Anterior cingulate cortex (tissue), 58 donors: ENCODE measurements at places on chromosomes 3 and 15.

GRCh38 chr3:13556207-13556606 is 7.3 kb downstream of the FBLN2 start:
- no peak for DNase-seq

- DNase-seq, result no peak
These were observed 494.9 kb upstream of the ADAMTS9 start for GRCh38 chr3:65182682-65183081.

DNA sequence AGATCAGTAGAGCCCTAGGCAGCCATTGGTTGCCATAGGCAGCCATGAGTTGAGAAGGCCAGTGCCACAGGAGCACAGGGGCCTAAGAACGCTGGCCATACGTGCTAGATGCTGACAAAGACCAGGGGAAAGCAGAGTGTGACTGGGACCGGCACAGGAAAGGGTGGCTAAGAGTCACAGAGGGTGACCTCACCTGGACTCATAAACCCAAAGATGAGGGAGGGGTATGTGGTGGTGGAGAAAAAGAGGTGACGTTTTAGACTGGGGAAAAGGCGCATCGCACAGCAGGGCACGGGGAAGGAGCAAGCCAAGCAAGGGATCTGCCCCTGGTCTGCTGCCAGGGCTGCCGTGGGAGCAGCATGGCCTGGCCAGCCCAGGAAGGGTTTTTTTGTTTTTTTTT is 122.5 kb downstream of the VGLL4 start:
- DNase-seq, result no peak

GRCh38 chr15:92277776-92278175 is 115.9 kb upstream of the ST8SIA2 start:
- no peak for DNase-seq

DNA sequence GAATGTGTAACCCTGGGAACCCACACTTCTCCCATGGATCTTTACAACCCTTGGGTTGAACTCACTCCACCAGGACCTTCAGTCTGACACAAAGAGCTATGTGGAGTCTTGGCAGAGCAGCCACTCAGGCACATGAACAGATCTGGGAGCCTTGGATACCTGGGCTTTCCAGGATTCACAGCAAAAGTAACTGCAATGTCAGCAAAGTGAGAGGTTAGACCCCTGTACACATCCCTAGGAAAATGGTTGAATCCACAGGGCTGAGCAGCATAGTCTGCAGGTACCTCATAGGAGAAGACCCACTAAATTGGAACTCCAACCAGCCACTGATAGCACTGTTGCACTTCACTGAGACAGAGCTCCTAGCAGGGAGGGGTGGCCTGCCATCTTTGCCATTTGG is 59.6 kb downstream of the ILDR1 start:
- no peak for DNase-seq

DNA sequence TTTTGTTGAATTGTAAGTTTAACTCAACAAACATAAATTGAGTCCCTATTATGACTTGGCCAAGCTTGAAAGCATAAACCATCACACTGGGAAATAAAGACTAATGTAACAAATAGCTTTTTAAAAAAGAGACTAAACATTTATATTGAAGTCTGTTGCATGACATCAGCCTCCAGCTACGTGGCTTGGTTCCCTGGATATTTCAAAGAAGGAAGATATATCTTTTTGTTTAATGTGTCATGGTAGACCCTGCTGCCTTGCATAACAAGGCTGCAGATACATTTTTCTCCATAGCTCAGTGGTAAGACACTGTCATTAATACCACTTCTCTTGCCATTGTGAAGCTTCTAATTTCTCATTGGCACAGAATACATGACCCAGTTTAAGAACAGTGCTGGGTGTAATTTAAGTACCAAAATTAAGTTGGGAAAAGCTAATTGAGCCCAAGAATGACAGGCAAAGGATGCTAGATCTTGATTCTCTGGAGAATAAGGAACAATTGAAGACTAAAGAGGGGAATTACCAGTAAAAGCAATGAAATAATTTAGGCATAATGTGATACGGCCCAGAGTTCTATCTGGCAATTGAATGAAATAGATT is 14.0 kb downstream of the RCN2 start:
- DNase-seq, result no peak

DNA sequence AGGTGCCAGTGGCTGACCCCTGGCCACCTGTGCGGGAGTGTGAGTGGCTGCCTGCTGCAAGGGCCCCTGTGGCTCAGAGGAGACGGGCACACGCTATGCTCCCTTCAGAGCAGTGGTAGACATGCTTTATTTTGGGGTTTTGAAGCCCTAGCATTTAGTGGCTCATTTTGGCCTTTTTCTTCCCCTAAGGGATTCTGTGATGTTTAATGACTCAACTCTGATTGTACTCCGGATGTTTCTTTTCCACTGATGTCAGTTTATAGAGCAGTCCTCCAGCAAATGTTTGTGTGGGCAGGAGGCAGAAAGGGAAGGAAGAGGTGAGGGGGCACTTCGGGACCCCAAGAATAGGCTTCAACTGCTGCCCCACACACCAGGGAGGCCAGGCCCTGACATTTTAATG is 288.9 kb upstream of the C2CD4B start:
- no peak for DNase-seq

- DNase-seq, result no peak
These were observed 61.7 kb downstream of the SCN11A start for GRCh38 chr3:38989917-38990510.

DNA sequence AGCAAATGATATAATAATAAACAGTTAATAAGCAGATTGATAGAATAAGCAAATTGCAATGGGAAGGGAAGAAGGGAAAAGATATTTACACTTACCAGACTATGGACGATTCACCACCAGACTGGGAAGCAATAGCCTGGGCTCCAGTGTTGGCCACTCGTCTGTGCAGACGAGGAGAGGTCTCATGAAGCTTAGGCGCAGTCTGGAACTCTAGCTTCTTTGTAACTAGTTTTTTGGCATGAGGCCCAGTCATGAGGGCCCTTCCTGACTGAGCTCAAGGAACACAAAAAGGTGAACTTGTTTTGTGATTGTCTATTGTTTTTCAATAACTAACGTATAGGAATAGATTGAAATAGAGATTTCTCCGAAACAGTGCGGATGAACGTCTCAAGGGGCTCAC is 63.3 kb upstream of the GATM start:
- DNase-seq, result no peak

GRCh38 chr3:178971614-178972013 is 100.0 kb downstream of the ZMAT3 start:
- DNase-seq, result no peak

DNA sequence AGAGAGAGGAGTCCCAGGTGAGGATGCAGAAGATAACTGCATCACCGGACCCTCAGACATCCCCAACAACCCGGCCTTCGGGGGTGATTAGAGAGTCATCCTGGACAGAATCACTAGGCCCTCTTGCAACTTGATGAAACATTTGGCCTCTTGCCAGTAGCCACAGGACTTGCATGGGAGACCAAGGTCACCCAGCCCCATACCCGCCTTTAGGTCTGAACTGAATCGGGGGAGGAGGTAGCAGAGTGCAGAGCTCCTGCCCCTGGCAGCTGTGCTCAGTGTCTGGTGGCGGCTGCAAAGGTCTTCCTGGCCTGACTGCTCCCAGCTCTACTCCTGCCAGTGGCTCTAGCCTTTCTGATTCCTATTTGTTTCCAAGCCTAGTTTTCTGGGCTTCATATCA is 12.4 kb downstream of the PIF1 start:
- DNase-seq, result no peak

GRCh38 chr3:12969486-12969885 is 103.7 kb downstream of the IQSEC1 start:
- peak; percentile 44 for DNase-seq

GRCh38 chr15:49900006-49900902 is 218.8 kb downstream of the ATP8B4 start:
- DNase-seq, result no peak

DNA sequence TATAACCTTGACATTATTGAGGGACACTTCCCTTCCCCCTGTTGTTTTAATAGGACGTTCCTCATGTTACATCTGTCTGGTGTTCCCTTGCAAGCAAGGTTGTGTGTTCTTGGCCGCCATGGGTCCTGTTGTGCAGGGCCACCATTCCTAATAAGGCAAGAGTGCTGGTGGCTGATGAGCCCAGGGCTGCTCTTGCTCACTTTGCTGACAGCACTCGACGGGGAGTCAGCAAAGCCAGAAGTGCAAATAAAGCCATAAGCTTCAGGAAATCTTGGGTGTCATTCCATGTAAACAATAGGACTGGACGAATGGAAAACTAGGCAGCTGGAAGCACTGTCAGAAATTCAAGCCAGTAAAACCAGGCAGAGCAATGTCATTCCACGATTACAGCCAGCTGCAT is 75.8 kb downstream of the SQOR start:
- DNase-seq, result no peak

DNA sequence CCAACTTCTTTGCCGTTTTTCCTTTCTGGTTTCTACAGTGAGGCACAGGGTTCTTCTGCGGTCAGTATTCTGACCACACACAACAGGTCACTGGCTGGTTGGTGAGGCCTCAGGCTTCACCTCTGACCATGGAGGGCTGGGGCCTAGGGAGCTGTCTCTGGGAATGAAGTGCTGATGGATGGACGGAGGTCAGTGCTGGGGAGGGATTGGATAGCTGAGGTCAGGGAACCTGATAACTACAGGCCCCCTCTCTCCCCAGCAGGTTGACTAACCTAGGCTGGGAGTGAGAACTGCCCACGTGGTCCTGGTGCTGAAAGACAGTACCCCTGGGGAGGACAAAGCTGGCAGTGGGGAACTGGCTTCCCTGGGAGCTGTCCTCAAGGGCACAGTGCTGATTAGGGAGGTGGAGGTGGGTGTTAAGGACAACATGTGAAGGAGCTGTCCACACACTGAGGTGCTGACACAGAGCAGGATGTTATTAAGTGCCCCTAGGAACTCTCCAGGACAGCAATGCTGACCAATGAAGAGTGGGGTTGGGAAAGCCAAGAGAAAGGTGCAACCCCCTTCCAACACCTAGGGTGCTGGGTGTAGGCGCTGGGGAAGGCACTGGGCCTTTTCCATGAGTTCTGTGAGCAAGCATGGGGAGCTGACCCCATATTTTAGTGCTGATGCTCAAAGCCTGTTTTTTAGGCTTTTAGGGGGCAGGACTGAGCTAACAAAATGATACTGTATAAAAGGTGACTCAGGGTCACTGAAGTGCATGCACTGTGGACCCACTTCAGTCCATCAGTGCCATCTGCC is 45.2 kb downstream of the ATP2B2 start:
- no peak for DNase-seq

- DNase-seq, result no peak
These were observed 589.2 kb downstream of the ROBO1 start for GRCh38 chr3:79178471-79179180.
